ENCODE measurements at places on chromosomes 12 and 14.

- DNase-seq, result no peak
Measured at GRCh38 chr12:108634341-108634751, 652 bp upstream of the SELPLG start.

- peak; percentile 74 for DNase-seq
Measured at GRCh38 chr14:30054201-30054600, 126.6 kb upstream of the PRKD1 start.

DNA sequence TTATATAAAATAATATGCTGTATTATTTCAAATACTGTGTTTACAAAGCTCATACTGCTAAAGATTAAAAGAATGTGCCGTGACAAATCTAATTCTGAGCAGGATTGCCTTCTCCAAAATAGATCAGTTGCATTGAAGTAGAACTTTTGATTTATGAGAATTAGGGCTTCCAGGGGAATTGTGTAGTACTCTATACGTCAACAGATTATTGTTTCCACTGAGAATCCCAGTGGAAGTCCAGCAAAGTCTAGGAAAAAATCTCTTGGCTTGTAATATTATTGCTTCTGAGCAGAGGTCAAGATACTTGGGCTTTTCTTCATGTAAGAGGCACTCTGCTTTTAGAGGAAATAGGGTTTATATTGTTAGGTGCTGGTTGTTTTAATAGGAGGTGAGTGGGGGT, 133.9 kb downstream of the TRHDE start:
- DNase-seq, result no peak

GRCh38 chr14:88960496-88960895, 136.0 kb downstream of the TTC8 start:
- DNase-seq, result no peak

- DNase-seq, result no peak
Measured at GRCh38 chr12:50365709-50366406, 30.6 kb downstream of the FAM186A start.

DNA sequence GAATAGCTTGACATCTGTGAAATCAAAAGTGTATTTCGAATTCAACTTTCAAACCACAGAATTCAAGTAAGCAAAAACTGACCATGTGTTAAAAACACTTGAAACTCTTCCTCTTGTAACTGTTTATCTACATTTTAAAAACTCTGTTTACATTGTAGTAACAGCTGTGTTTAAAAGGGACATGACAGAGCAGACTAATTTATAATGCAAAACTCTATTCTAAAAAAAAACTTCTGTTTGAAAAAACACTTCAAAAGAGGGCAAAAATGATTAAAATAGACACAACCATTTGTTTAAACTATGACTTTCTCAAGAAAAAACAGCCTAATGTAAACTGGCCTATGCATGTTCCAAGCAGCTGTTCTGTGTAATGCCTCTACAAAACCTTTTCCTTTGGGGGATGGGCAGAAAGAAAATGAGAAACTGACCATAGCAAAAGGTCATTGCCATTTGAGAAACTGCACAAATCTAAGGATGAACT, 149.1 kb upstream of the HMGA2 start:
- no peak for DNase-seq

All from NCI-H1694 (cell line).